T-cell (primary cell): ENCODE measurements at places on chromosomes 11 and 22. TPM values are rescaled to one million over a fixed set of nuclear protein-coding genes. Genes with fewer than 3 reads are reported as not detected.
A peak's percentile ranks its signal among the peaks of the same experiment; 100 is the strongest.

GRCh38 chr11:124724979-124725718 lies 14.6 kb upstream of the NRGN start:
- peaks cover 6% of the 10 kb centered on the region for H3K4me1 ChIP-seq
- H3K27me3 ChIP-seq: peaks cover 23% of the 10 kb centered on the region
- no peak for DNase-seq
- H3K27ac ChIP-seq: no peak overlapping the region
- no peaks in the 10 kb centered on the region for H3K36me3 ChIP-seq

DNA sequence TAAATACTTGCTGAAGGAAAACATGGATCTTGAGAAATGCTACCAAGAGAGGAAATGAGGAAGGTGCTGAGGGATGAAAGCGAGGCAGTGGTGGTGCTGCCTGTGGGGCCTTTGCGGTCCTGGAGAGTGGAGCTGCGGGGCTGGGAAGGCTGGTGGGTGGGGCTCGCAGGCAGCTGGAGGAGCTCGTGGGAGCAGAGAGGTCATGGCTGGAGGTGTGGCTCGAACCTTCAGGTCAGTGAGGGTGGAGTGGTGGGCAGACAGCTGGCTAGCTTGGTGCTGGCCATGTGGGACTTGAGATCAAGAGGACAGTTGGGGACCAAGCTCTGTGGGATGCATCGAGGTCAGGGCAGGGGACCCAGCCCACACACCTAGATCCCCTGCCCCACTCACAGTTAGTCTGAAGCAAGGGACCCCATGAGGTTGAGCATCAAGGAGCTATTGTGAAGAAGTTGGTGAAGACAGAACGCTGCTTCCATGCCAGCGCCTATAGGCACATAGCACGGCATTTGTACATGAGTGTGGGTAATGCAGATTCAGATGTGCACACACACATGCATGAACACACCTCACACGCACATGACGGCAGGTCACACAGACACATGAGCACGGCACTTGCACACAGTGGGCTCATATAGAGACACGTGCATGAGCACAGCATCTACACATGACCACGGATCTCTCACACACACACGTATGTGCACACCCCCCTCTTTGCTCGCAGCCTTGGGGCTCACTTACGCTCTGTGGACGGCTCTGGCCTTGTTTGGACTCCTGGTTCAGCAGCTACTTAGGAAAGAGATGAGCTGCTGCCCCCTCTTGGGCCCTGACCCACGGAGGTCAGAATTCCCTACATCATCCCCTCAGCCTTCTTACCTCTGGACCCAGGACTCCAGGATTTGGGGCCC lies 30.4 kb downstream of the SHANK3 start:
- DNase-seq: no peak
- H3K4me3 ChIP-seq: no peak overlapping the region
- no peaks in the 10 kb centered on the region for H3K4me1 ChIP-seq
- no peaks in the 10 kb centered on the region for H3K27me3 ChIP-seq

DNA sequence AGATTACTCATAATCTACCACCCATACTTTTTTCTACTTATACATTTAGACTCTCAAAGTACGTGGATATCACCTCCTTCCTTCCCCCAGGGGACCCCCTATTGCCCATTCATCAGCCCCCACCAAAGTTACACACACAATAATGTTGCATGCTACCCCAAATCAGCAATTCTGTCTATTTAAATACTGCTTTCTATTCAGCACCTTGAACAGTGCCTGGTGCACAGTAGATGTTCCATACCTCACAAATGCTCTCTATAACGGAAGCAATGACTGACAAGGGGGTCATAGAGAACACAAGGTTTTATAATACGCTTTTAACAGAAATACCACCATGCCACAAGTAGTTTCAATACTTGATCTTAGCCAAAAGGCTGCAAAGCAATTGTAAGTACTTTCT lies 370.7 kb downstream of the MIAT start:
- DNase-seq: no peak
- H3K4me1 ChIP-seq: no peaks in the 10 kb centered on the region
- H3K4me3 ChIP-seq: no peak overlapping the region
- no peaks in the 10 kb centered on the region for H3K27me3 ChIP-seq
- no peak overlapping the region for H3K27ac ChIP-seq

DNA sequence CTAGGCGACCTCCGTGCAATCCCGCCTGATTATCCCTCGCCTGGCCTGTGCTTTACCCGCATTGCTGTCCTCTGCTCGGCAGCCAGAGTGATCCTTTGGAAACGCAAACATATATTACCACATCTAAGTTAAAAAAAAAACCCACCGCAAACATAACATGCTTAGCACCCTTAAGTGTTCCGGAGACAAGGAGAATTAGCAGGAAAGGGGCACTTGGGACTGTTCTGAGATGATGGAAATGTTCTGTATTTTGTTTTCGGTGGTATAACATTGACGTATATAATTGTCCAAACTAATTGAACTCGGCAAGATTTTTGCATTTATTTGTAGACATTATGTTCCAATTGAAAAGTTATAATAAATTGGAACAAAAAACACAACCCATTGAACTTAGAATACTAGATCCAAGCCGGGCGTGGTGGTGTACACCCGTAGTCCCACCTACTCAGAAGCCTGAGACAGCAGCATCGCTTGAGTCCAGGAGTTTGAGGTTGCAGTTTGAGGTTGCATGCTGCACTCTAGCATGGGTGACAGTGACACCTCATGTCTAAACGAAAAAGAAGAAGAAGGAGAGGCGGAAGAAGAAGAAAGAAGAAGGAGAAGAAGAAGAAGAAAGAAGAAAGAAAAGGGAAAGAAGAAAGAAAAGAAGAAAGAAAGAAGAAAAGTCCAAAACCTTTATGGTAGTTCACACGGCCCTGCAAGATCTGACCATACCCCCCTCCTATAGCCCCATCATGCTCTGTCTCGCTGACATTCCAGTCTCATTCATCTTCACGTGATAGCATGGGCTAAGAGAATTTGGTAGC lies 604 bp upstream of the POLR3H start:
- DNase-seq: no peak
- peaks cover 10% of the 10 kb centered on the region for H3K4me1 ChIP-seq
- peak overlapping the region; percentile 85 for H3K4me3 ChIP-seq
- peaks cover 5% of the 10 kb centered on the region for H3K36me3 ChIP-seq
- H3K27me3 ChIP-seq: no peaks in the 10 kb centered on the region
- peak overlapping the region; percentile 56 for H3K27ac ChIP-seq

DNA sequence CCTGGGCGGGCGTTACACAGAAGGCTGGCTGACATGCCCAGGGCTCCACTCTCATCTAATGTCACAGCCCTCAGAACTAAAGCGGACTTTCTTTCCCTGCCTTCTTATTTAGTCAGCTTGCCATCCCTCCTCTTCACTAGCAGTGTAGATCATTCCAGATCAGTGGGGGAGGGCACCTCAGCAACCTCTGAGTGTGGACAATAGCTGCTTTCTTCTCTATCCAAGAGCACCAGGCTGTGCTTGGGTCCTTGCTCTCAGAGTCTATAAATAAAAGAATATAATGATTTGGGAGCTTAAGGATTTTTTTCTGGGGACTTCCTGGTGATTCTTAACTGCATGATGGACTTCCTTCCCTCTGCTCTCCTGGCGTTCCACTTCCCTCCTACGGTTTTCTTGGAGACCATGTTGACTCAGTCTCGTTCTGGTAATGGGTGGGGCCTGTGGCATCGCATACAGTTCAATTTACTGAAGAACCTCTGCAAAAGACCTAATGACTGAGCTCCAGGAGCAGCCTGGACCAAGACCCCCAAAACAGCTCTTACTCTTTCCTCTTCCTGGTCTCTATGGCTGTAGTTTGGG lies 2.9 kb upstream of the HMBS start:
- H3K27ac ChIP-seq: no peak overlapping the region
- DNase-seq: no peak
- no peaks in the 10 kb centered on the region for H3K27me3 ChIP-seq
- H3K36me3 ChIP-seq: peaks cover 21% of the 10 kb centered on the region

DNA sequence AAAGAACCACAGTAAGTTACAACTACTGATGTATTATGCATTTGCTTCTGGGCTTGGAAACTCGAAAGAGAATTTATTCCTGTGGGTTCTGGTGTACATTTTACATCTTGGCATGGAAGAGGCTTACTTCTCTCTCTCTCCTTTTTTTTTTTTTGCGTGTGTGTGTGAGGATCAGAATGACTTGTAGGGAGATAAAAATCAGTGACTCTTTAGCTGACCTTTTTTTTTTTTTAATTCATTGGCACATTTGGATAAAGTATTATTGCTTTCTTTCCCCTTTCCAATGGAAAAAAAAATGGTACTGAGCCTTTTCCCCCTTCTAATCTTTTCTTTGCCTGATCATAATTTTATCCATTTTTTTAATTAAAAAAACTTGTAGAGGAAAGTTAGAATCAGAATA lies 43.5 kb downstream of the EXT2 start:
- no peak overlapping the region for H3K4me3 ChIP-seq
- no peaks in the 10 kb centered on the region for H3K27me3 ChIP-seq
- no peaks in the 10 kb centered on the region for H3K4me1 ChIP-seq
- peaks cover 17% of the 10 kb centered on the region for H3K36me3 ChIP-seq
- no peak for DNase-seq
- H3K27ac ChIP-seq: no peak overlapping the region

GRCh38 chr22:18994701-18995326 lies 58.7 kb upstream of the PRODH start:
- H3K27me3 ChIP-seq: peaks cover 5% of the 10 kb centered on the region
- H3K27ac ChIP-seq: no peak overlapping the region
- no peaks in the 10 kb centered on the region for H3K36me3 ChIP-seq
- DNase-seq: no peak

DNA sequence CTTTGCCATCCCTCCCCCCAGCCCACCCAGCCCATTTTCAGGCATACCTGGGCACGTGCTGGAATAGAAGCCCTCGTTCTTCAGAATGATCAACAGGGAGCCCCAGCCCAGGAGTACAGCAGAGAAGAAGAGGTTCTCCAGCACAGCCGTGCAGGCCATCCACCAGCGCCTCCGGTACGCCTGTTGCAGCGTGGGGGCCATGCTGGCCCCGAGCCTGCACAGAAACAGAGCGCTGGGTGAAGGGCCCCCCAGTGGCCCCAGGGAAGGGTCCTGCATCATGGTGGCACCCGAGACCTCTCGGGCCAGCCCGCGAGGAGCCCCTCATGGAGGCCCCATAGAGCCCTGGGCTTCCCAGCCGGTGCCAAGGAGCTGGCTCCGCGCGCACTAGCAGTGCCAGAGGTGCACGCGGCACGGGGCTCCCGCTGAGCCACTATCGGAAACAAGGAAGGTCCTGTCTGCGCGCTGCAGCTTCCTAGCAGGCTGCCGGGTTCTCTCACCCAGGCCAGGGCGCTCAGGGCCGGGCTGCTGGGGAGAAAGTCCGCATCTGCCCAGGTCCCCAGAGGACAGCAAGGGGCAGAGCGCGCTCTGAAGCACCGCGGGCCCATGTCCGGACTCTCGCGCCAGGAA lies 1.5 kb downstream of the SLC43A1 start:
- peak overlapping the region; percentile 56 for H3K27ac ChIP-seq
- peak overlapping the region; percentile 94 for H3K4me3 ChIP-seq
- H3K27me3 ChIP-seq: no peaks in the 10 kb centered on the region

Gene UBQLN3
- total RNA-seq: not detected

Gene CECR2
- total RNA-seq: 0.09 TPM
